Fibroblast of upper back skin (primary cell): ENCODE measurements at places on chromosomes 5 and 9.

DNA sequence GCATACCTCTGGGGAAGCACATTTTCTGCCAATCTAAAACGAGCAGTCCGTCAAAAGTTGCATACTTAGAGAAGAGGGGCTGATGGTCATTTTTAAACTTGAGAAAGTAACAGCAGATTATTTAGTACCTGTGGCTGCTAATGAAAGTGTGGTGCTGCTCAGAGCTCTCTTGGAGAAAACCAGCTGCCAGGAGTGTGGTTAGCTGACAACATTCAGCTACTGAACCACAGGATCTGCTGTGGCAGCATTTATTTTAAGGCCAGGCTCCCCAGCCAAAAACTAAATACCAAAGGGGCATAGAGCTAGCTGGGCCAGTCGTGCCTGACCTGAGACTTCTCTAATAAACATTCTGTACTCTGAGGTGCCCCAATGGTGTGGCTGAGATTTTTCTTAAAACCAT, 203.6 kb downstream of the EDIL3 start:
- DNase-seq: peak; percentile 31

- no peak for DNase-seq
Observed at GRCh38 chr5:176822041-176822792, 11.9 kb downstream of the UNC5A start.

GRCh38 chr5:170390472-170390871, 1.3 kb upstream of the KCNMB1 start:
- DNase-seq: no peak

DNA sequence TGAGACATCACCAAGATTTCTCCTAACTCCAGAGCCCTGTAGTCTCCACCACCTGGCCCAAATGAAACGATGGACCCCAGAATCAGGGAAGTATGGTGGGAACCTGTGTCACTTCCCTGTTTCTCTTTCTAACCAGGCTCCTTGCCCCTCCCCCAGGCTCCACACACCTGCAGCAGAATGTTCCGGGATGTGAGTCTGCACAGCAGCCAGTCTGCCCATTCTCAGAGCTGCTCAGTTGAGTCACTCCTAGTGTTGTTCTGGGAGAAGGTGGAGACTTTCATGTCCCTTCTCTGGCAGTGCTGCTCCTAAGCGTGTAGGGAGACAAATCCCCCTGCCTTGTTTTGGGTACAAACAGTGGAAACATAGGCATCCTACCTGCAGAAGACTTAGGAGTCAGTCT, 76.0 kb upstream of the XPA start:
- DNase-seq: no peak

- DNase-seq: no peak
Observed at GRCh38 chr5:131206772-131207171, 36.0 kb downstream of the LYRM7 start.

DNA sequence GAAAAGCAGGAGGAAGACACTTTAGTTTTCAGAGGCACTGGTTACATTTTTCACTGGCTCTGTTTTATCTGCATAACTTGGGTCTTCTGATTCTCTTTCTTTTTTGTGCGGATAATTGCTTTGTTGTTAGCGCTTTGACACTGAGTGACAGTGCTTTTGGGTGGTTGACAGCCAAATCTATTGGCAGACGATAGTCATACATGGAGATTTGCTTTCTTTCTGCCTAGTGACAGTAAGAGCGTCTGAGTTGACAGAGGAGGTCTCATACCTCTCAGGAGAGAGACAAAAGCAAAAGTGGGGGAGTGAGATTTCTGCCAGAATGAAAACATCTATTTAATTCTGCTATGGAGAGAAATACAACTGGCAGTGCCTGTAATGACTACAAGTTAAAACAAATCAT, 2278.0 kb upstream of the WWC1 start:
- DNase-seq: no peak

DNA sequence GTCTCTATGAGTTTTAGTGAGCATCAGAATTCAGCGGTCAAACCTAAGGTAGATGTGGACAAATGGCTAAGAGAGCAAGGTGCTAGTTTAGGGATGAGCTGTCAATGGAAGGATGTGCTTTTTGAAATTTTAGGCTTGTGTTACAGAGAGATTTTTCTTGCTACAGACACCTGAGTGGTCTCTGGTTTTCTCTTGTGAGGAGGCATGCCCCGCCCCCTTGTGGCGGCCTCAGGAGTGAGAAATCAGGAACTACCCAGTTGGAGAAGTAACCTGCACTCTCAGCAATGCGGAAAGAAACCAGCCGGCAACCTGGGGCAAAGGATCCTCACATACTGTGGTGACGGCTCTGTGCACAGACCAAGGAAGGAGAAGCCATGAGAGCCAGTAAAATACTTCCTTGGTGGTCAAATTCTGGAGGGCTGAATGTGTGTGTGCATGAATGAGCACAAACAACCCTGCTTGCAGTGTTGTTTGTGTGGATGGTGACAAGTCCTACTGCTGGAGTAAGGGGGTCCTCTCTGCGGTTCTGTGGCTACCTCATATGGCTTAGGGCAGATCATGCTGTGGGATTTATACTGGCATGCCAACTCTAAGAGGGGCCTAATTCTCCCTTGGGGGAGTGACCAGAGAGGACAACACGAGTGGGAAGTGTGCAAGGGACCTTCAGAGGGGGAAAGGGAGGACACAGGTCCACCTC, 16.7 kb upstream of the HSD17B4 start:
- DNase-seq: peak; percentile 44

DNA sequence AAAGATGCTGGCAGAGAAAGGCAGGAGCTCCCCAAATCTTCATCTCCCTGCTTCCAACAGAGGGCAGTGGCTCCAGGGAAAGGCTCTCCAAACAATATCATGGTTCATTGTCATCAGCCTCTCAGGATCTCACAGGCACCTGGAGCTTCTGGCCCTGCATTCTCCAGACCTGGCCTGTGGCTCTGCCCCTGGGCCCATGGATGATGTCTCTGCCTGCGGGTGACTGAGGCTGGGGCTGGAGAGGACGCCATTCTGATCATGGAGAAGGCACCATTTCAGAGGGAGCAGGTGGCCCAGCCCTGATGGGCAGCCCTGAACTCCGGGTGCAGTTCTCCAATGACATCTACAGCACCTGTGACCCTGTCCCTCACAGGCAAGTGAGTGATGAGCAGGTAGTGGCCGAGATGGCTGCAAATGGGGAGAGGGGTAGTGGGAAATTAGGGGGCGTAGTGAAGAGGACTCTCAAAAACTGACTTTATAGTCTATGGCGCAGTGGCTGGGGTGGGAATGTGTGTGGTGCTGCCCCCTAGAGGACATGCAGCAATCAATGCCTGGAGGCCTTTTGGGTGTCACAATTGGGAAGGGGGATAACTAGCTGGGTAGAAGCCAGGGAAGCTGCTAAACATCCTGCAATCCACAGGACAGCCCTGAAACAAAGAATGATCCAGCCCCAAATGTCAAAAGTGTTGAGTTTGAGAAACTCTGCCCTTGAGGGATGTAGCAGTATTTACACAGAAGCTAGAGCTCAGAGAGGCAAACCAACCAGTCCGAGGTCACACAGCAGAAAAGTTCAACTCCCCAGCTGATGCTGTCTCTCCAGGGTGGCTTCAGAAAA, 3.2 kb downstream of the SH3PXD2B start:
- DNase-seq: peak; percentile 44

- no peak for DNase-seq
Observed at GRCh38 chr5:80990527-80990926, 30.4 kb downstream of the RASGRF2 start.

DNA sequence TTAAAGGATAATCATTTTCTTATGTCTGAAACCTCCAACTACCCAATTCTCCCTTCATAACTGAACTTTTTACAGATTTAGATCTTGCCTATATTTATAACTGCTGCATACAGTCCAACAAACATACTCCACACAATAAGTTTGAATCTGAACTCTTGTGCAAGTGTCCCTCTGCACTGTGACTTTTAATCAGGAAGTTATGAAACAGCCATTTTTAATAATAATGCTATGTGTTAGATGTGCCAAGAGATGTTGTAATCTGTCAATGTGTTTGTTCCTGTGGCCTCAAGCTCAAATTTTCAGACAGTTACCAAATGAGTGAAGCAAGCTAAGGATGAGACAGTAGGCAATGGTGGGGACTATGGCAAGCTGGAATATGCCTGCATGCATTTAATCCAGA, 57.6 kb upstream of the MTAP start:
- DNase-seq: peak; percentile 87

DNA sequence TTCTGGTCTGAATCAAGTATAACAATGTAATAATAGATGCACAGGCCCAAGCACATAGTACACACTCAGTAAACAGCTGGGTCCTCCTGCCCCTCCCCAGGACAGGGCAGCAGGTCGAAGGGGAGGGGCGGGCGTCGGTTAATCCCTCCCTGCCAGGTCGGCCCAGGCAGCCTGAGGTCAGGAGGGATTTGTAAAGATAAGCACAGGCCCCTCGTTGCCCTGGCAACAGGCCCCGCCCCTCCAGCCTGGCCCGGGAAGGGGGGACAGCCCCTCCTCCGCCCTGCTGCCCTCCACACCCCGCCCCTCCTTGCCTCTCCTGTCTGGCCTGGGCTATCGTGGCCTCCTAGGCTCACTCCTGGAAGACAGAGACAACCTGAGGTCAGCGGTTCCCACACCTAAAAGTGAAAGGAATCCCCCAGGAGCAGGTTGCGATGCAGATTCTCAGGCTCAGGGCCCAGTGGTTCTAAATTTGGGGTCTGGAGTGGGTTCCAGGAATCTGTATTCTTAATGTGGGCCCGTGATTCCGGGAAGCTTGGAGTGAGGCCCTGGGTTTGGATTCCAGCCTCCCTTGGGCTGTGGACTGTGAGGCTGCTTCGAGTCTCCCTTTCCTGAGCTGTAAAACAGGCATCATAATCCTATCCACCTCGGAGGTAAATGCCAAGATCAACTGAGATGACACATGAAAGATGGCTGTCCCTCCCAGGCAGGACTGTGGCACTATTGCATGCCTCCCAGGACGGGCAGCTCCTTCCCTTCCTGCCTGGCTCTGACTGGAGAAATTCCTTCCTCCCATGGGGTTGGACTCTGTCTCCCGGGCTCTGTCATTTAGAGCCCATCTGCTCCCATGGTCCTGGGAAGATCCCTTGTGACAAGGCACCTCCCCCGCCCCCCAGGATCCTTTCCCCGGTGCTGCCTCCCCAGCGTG, 4.4 kb downstream of the CRB2 start:
- DNase-seq: no peak

- no peak for DNase-seq
Observed at GRCh38 chr5:100706776-100707175, 171.6 kb downstream of the FAM174A start.

DNA sequence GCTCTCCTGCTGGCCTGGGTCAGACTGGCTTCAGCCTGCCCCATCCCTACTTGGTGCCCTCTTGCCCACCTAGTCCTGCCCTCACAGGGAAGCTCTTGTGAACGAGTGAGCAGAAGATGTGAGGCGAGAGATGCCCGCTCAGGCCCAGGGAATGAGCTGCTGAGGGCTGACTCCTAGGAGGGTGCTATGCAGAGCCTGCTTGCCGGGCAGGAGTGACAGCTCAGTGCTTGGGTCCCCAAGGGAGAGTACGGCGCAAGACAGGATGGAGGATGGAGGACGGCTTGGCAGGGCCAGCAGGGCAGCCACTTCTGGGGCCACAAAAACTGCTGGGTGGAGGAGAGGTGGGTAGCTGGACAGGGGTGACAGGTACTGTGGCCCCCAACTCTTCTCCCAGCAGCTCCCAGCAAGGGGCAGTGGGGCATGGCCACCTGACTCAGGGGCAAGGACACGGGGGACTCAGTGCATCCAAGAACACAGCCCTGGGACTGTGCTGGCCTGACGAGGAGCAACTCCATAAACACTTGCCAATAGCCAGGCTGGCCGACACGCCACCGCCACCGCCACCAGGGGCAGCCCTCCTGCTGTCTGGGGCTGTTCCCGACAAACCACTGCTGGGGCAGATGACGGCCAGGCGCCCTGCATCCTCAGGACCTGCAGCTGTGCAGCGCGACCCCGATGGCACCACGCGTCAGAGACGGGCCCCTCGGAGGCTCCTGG, 55.6 kb upstream of the UBAC1 start:
- no peak for DNase-seq

GRCh38 chr9:133990366-133991213, 1.5 kb downstream of the VAV2 start:
- DNase-seq: peak; percentile 56

GRCh38 chr9:72431036-72431435, 66.0 kb upstream of the ZFAND5 start:
- no peak for DNase-seq

DNA sequence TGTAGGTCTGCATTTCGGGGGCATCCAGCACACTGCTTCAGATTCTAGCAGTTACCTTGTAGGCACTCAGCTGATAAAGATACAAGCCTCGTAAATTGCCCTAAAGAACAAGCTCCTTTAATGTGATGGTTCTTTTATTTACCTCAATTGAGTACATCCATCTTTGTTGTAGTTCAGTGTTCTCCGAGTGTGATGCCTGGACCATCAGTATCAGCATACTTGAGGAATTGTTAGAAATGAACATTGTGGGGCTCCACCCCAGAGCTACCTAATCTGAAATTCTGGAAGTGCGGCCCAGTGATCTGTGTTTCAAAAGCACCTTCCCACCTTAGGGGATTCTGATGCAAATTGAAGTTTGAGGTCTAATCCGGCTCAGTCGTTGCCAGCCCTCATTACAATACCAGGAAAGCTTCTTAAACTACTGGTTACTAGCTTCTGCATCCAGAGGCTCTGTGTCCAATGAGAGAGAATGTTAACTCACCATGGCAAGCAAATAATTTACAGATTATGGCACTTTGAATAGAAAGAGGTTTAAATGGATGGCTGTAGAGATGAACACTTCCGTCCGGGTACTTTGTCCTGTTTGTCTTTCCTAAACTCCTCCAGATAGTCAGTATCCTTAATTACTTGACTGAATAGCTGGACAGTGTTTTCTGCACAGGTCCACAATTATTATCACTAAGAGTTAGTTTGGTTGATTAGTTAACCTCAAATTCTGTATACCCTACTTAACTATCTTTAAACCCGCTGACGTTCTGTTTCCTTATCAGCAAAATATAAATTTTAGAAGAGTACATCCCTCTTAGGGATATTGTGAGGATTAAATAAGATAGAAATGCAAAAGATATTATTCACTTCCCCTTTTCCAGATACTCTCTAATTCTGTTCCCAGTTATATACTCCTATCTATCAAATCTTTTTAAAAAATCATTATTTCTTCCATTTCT, 47.9 kb downstream of the RAI14 start:
- no peak for DNase-seq

- DNase-seq: no peak
Observed at GRCh38 chr5:113527746-113528145, 14.3 kb downstream of the YTHDC2 start.

DNA sequence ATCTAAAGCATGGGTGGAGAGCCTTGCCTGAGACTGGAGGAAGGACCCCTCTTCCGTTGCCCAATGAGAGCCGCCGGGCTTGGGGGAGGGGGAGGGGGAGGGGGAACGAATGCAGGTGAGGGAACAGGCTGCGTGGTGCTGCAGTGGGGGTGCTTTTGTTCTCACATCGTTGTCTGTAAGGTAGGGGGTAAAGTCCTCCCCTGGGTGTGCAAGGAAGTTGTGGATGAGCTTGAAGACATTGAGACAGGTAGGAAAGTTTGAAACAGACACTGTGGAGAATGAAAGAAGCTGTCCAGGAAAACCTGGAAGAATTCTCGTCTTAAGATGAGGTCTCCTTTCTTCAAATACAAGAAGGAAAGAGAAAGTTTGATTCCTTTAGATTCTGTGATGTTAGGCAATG, 94.1 kb upstream of the LIFR start:
- no peak for DNase-seq
